ENCODE measurements at places on chromosomes 6 and 20.

DNA sequence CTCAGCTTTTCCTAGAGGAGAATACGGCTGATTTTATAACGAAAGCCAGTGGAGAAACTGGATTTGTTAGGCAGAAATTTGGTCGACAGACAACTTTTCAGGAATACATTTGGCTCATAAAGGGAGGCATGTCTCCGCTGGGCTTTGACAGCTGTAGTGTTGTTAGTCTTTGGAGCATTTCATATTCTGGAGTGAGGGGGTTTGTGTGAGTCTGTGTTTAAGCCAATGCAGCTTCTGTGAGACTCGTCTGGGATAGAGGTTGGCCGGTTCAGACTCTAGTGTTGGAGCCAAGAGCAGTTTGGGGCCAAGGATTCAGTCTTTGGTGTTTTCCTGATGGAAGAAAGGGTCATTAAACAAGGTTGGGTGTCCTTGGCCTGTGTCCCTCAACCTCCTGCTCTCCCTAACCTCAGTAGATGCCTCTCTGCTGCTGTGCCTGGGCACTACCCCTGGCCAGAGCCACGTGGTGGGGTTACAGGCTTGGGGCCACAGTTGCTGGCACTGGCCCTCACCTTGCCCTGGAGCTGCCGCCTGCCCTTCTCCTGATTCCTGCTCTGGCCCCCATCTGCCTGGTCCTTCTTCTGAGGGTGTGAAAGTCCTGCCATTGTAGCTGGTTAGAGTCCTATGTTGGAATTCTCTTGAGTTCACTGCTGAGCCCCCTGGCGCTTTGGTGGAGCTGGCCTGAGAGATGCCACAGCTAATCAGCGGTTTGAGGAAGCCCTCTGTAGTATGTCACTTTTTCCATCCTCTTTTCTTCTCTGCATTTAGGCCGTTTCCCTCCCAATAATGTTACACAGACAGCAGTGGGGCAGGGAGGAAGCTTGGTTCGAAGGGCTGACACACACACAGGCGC is 6.9 kb downstream of the PTK7 start:
- DNase-seq: no peak

- DNase-seq: no peak
Observed at GRCh38 chr6:3610206-3610605, 141.3 kb downstream of the PXDC1 start.

- no peak for DNase-seq
Observed at GRCh38 chr6:51608383-51608782, 479.0 kb downstream of the PKHD1 start.

DNA sequence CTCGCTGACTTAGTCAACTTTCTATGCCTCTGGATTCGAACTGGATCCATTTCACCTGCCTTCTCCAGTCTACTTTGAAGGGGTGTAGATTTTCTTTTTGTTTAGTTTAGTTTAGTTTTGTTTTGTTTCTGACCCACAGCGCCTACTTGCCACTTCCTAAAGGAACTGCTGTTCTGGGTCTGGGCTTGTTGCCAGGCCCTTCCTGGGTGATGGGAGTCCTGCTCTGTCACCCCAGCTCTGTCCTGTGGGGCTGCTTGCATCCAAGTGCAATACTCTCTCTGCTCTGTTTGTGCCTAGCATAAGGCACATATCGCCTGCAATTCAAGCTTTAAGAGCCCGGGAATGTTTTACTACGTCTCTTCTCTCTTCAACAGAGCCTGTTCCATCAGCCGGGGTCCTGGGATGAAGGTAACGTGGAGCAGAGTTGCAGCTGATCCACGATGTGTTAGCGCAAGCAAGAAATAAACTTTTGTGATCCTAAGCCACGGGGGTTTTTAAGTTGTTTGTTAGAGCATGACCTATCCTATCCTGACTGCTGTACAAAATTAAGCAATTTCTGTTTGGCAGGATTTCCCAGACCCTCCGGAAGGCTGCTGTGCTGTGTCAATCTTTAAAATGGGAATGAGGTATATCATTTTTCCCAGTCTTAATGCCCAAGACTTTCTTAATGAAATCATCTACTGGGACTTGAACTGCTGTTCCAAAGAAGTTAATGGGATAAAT is 30.9 kb upstream of the TAGAP start:
- no peak for DNase-seq

DNA sequence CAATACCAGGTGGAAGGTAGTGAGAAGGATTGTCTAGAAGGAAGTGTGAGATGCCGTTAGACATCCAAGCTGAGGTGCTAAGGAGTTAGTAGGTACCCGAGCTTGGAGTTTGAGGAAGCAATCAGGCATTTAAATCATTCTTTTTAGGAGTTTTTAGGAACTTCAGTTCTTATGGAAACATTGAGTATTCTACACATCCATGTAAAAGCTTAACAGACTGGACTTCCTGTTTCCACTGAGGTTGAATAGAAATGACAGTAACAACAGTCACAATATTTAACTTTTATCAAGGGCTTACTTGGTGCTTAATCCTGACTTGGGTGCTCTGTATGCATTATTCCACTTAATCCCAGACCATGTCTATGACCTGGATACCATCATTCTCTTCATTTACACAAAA is 136.4 kb downstream of the UST start:
- no peak for DNase-seq

- DNase-seq: no peak
Observed at GRCh38 chr6:158624684-158625682, 19.6 kb downstream of the DYNLT1 start.

- DNase-seq: no peak
Observed at GRCh38 chr20:46119547-46119946, 1.4 kb downstream of the CD40 start.

GRCh38 chr6:13859871-13860555 is 45.7 kb upstream of the MCUR1 start:
- DNase-seq: no peak

GRCh38 chr20:53101992-53102760 is 130.0 kb downstream of the TSHZ2 start:
- no peak for DNase-seq

DNA sequence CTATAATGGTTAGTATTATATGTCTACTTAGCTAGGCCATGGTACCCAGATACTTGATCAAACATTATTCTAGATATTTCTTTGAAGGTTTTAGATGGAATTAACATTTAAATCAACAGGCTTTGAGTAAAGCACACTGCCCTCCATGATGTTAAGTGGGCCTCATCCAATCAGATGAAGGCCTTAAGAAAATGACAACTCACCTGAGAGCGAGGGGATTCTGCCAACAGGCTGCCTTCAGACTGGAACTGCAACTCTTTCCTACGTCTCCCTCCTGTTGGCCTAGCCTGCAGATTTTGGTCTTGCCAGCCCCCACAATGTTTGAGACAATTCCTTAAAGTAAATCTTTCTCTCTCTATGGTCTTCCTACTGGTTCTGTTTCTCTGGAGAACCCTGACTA is 137.3 kb downstream of the AHI1 start:
- DNase-seq: no peak

DNA sequence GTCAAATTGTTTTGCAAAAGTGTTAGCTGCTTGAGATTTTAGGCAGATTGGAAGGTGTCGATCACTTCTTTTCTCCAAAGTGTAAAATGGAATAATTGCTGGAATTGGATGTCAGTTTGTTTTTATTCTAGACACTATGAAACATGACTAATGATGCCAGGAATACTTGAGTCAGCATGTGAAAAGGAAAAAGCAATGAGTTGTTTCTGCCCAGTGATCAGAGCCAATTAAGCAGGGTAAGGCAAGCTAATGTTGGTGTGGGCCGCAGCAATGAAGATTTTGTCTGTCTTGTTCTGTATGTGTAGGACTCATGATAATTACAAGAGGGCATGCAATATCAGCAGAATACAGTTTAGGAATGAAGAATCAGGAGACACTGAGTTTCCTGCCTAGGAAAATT is 110.3 kb downstream of the CARMIL1 start:
- DNase-seq: no peak

- no peak for DNase-seq
Observed at GRCh38 chr20:6012179-6012578, 41.7 kb downstream of the LRRN4 start.

DNA sequence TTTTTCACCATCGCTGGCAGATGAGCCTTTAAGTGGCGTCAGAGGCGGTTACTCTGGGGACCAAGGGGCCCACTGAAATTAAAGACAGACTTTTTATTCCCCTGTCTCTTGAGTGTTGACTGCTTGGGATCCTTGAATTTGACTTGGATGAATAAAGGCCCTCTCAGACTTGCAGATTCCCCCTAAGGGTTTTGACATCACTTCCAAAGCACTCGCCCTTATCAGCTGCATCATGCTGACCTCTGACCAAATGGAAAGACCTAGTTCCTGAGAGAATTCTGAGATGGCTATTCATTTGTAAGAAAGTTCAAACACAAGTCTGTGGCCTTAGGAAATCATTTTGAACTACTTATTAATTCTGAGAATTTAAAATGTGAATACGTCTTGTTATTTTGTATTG is 13.5 kb upstream of the MOXD1 start:
- no peak for DNase-seq

- no peak for DNase-seq
Observed at GRCh38 chr20:33832103-33832804, 21.1 kb downstream of the CHMP4B start.

DNA sequence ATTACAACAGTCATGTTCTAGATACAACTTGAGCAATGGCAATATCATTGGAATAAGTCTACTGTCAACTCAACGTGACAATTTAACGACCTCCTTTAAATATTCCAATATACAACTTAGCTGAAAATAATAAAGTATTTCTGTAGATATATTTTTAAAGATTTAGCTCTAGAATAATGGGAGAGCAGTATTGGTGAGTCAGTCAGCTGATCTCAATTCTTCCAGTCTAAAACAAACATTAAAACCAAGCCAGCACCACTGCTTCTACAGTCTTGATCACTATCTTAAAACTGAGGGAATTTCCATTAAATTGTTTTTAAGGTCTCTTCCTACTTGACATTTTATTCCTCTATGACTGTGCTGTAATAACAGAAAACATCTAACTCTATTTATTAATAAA is 38.2 kb downstream of the NOL7 start:
- no peak for DNase-seq

GRCh38 chr6:144248003-144248402 is 37.1 kb upstream of the UTRN start:
- DNase-seq: no peak

GRCh38 chr20:17626217-17627007 is 55.6 kb downstream of the RRBP1 start:
- no peak for DNase-seq

GRCh38 chr6:130997061-130997753 is 65.8 kb downstream of the EPB41L2 start:
- no peak for DNase-seq

- no peak for DNase-seq
Observed at GRCh38 chr6:109224107-109224875, 129.0 kb downstream of the CEP57L1 start.

GRCh38 chr20:38135651-38136420 is 29.2 kb downstream of the TGM2 start:
- DNase-seq: no peak

DNA sequence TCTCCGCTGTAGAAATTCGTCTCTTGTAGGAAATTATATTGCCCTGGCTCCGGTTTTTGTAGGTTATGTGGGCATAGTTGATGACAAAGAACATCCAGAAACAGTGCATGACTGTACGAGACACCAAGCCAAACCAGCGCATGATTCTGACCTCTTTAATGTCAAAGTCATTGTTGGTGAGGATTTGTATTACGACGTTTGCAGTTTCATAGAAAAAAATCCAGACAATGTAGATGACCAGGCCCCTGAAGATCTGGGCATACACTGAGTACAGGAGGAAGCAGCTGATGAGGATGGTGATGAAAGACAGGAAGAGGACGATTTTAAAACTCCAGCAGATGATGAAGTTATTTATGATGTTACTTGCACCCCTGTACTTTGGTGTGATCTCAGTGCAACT is 39.1 kb upstream of the TBC1D22B start:
- DNase-seq: no peak

DNA sequence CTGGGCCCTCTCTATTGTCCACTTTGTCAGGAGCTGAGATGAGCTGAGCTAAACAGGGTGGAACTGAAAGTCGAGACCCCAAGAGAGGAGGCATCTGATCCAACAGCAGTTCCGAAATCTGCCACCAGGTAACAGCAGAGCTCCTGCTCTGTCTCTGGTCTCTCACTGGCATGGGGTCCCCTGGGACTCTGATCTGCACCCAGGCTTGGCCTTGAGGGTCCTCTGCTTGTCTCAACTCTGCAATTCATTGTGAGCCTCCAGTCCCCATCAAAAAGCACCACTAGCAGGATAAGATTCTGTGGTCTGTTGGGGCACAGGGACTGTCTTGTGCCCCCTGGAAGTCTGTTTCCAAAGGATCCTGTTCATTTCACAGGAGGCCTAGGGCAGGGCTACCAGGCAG is 62.5 kb upstream of the TOP1 start:
- DNase-seq: no peak

GRCh38 chr6:125679128-125679527 is 70.3 kb upstream of the HEY2 start:
- DNase-seq: no peak

DNA sequence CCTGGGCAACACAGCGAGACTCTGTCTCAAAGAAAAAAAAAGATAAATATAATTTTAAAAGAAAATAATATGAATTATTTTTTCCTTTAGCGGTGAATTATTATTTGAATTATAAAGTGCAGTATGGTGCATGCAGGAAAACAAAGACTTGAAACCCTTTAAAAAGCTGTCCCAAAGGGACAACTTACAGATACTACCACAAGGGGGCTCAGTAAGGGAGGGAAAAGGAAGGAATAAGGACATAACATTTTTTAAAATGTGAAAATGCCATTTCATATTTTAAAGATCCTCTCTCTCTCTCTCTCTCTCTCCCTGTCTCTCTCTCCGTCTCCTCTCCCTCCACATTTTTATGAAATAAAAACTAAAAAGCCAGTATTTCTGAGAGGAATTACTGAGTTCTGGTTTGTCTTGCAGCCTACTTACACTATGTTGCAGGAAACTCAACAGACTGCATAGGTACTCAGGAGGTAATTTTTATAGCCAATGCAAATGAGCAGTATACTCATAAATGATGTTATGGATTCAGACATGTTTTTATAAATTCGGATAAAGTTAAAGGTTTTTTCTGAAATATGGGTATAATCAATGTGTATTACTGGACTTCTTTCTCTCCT is 455.0 kb upstream of the GJE1 start:
- no peak for DNase-seq

DNA sequence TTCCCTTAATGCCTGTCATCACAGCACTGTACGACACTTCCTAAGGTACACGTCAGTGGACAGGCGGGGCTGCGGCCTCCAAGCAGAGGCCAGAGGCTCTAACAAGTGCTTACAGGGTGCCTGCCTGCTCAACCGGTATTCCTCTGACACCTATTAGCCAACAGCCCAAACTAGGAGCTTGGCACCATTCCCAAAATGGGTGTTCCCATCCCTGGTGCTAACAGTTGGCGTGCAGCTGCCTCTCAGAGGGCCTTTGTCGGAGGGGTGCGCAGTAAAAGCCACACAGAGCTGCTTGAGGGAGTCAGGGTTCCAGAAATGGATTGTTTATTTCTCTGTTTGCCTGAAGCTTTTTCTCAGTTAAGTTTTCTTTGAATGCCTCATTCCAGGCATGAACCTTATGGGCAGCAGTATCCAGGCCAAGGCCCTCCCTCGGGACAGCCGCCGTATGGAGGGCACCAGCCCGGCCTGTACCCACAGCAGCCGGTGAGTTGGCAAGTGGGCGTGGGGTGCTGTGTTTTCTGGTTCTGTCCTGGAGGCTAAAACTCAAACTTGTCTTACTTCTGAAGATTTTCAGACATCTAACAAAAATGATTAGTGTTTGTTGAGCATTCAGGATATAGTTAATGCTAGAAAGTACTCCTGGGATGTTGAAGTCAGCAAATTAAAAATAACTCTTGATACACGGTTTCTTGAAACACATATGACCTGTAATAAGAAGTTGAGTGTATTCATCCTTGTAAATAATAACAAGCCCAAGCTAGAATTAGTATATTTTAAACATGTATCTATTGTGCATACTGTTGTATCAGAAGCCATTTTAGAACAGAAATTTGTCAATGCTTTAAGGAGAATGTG is 124.7 kb downstream of the TMEM242 start:
- DNase-seq: no peak
